WTC11 (cell line): ENCODE measurements at places on chromosomes 16 and 17. TPM values are rescaled to one million over a fixed set of nuclear protein-coding genes. Genes with fewer than 3 reads are reported as not detected.
A peak's percentile ranks its signal among the peaks of the same experiment; 100 is the strongest.

DNA sequence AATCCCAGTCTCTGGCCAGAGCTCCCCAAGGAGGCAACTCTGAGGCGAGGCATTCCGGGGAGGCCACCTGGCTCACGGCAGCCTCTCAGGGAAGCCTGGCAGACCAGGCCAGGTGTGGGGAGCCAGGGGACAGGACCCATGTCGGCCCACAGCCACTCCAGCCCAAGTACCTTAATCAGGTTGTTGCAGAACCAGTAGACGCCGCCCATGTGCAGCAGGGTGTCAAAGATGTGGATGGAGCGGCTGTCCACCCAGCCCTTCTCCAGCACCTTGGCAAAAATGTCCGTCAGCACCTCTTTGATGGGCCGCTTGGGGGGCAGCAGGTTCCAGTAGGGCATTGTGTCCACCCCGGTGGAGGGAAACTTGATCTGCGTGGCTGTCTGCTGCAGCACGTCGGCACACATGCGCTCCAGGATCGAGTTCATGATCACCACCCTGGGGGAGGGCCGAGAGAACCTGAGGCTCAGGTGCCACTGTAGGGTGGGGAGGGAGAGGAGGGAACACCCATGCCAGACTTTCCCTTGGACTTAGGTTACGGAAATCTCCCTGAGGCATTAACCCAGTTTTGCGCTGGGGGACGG is 7.8 kb downstream of the CSF3 start:
- H3K27ac ChIP-seq, result no peak overlapping the region
- H3K36me3 ChIP-seq, result peaks cover 31% of the 10 kb centered on the region
- H3K4me1 ChIP-seq, result peaks cover 16% of the 10 kb centered on the region
- no peak for DNase-seq
- H3K27me3 ChIP-seq, result no peaks in the 10 kb centered on the region

GRCh38 chr16:67703626-67704025 is 15.5 kb downstream of the GFOD2 start:
- no peak overlapping the region for H3K4me3 ChIP-seq
- H3K27me3 ChIP-seq, result no peaks in the 10 kb centered on the region
- H3K4me1 ChIP-seq, result peaks cover 4% of the 10 kb centered on the region

DNA sequence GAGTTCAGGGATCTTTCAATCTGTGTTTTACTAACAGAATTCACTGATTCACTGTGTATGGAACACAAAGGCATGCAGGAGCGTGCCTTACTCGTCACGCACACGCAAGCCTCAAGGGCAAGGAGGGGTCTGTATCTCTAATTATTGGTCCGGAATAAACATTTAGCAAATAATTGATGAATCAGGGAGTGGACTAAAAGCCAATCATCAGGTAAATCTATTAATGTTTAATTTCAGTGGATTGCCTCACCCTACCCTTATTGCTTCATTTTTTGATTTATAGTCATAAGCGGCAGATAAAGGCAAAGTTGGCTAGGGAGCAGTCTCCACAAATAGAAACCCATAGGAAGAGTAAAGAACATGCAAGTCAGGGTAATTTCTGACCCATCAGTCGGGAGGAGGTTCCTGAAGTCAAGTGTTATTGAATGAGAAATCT is 7.4 kb upstream of the HSD17B2 start:
- no peak overlapping the region for H3K4me3 ChIP-seq
- no peaks in the 10 kb centered on the region for H3K4me1 ChIP-seq
- H3K27me3 ChIP-seq, result no peaks in the 10 kb centered on the region; the same call in 1 of the 2 replicates
- DNase-seq, result no peak
- no peak overlapping the region for H3K27ac ChIP-seq

DNA sequence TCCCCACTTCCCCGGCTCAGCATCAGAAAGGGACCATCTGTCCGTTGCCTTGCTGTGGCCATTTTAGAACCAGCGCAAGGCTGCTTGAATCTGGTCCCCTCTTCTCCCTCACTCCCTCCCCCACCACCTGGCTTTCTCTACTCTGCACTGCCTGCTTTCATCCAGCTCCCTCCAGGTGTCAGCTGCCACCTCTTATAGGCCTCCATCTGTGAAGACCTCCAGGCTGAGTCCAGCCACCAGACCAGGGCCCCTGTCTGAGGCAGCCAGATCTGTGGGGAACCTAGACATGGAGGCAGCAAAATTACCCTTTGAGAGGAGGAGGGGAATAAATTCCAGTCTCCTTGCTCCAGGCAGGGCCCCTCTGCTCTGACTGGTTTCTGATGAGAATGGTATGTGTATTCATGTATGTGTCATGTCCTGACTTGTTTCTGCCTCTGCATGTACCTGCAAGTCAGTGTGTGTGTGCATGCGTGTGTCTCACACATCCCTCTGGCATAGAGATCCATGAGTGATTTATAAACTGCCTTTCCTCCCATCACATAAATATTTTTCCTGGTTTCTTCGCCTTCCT is 21.1 kb downstream of the MINK1 start:
- no peak for DNase-seq
- H3K4me3 ChIP-seq, result no peak overlapping the region
- peaks cover 74% of the 10 kb centered on the region for H3K4me1 ChIP-seq
- H3K36me3 ChIP-seq, result no peaks in the 10 kb centered on the region
- peak overlapping the region; percentile 82 for H3K27ac ChIP-seq
- H3K27me3 ChIP-seq, result no peaks in the 10 kb centered on the region

GRCh38 chr17:21475571-21475970 is 99.4 kb downstream of the KCNJ12 start:
- no peak overlapping the region for H3K4me3 ChIP-seq
- DNase-seq, result no peak
- H3K36me3 ChIP-seq, result no peaks in the 10 kb centered on the region
- H3K4me1 ChIP-seq, result peaks cover 14% of the 10 kb centered on the region
- H3K27me3 ChIP-seq, result peaks cover 6% of the 10 kb centered on the region; the same call in 1 of the 2 replicates

- no peak overlapping the region for H3K27ac ChIP-seq
- no peaks in the 10 kb centered on the region for H3K4me1 ChIP-seq
Measured at GRCh38 chr16:27772093-27772825, 222.3 kb downstream of the KATNIP start.

The SOX9 gene
- 8.1 to 9.0 TPM (median 8.9 TPM) in 3 replicates for total RNA-seq

The AATK gene
- total RNA-seq, result 2.9 to 4.4 TPM (median 3.0 TPM) in 3 replicates

DNA sequence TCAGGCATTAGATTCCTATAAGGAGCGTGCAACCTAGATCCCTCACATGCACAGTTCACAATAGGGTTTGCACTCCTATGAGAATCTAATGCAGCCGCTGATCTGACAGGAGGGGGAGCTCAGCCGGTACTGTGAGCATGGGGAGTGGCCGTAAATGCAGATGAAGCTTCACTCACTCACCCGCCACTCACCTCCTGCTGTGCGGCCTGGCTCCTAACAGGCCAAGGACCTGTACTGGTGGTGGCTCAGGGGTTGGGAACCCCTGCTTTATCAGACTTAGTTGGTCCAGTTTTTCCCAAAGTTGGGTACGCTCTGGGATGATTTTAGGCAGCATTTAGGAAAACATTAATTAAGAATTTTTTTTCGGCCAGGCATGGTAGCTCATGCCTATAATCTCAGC is 103.8 kb downstream of the MARF1 start:
- DNase-seq, result peak; percentile 81
- no peak overlapping the region for H3K27ac ChIP-seq
- H3K4me1 ChIP-seq, result peaks cover 22% of the 10 kb centered on the region
- no peaks in the 10 kb centered on the region for H3K27me3 ChIP-seq

DNA sequence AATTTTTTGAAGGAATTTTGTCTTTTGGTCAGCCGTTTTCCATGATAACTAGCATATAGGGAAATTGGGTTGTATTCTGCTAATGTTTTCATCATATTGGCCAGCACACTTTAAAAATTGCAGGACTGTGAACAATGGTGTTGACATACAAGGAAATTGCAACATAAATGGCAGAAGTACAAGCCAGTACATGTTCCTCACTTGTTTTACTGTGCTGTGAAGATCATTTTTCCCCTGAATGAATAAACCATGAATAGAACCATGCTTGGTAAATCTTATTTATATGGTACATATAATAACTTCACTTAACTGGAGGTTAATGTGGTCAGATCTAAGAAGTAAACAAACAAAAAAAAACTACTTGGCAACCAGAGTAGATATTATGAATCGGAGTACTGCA is 22.8 kb downstream of the OMG start:
- DNase-seq, result no peak
- H3K4me3 ChIP-seq, result no peak overlapping the region
- H3K4me1 ChIP-seq, result peaks cover 10% of the 10 kb centered on the region

The PLCD3 gene
- total RNA-seq, result 45.9 to 55.8 TPM (median 55.8 TPM) in 3 replicates
